ENCODE measurements at places on chromosomes 16 and 17.

- no peak for DNase-seq
Observed at GRCh38 chr16:4160658-4161430, 44.6 kb upstream of the ADCY9 start.

- DNase-seq, result no peak
Observed at GRCh38 chr17:3998436-3998835, 34.2 kb upstream of the ATP2A3 start.

DNA sequence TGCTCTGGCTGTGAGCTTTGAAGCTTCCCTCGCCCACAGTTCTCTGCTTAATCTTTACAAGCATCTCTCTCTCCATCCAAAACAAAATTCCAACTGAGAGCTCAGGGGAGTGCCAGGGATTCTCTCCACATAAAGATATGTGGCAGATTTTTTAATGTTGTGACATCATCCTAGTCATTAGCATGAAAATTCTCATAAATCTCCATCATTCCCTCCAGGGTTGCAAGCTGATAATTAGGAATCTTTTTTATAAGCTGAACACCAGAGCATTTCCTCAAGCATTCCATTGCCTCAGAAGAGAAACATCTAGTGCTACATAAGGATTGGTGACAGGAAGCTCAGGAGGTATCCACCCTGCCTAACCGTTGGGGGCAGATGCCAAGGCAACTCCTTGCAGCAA is 82.4 kb upstream of the DNAH9 start:
- DNase-seq, result no peak

DNA sequence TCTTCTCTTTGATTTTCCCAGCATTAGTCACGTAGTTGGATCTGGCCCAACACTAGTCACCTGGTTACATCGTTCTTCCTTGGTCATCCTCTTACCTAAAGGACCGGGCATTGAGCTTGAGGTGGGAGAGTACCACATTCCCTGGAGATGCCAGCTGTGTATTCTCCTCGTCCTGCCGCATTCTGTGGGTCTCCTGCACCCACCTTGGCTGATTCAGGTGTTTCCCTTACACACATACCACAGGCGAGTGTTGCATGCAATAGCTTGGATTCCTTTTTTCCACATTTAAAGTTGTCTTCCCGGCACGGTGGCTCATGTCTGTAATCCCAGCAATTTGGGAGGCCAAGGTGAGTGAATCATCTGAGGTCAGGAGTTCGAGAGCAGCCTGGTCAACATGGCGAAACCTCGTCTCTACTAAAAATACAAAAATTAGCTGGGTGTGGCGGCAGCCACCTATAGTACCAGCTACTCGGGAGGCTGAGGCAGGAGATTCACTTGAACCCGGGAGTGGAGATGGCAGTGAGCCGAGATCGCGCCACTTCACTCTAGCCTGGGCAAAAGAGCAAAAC is 21.6 kb upstream of the CLEC18C start:
- DNase-seq, result no peak

GRCh38 chr17:82287868-82288801 is 14.6 kb upstream of the CSNK1D start:
- DNase-seq, result no peak

GRCh38 chr16:59878479-59878878 is 1144.4 kb upstream of the GOT2 start:
- no peak for DNase-seq

DNA sequence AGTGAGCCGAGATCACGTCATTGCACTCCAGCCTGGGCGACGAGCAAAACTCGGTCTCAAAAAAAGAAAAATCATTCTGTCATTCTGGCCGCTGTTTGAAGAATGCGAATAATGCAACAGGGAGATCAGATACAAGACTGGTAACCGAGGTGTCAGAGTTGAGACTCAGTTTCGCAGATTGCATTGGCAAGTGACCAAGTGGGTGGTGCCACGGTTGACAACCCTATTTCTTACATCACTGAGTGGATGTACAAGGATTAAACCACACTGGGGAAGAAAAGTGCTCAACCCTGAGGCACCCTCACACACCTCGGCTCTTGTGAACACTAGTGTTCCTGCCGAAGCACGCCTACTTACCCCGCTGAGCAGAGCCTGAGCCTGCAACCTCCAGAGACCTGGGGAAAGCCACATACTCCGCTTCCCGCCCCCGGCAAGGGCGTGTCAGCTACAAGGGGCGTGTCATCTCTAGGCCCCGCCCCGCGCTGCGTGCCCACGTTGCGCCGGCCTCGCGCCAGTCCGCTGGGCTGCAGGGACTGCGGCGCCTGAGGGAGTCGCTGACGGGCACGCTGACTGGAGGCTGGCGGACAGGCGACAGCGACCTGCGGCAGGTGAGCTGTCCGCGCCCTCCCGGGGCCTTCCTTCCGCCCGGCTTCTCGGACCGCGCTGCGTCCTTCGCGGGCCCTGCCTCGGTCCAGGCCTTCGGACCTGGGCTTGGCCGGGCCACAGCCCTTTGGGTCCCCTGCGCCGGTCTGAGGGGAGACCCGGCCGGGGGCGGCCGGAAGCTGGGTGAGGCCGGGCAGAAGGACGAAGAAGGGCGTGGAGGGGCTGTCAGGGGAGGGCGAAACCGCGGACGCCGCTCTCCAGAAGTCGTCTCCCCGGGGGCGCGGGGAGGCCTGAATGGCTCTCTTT is at the start of gene HMOX2:
TSS of gene HMOX2 (plus strand) at position 519 of the 909 bp plus-strand sequence. CDS start 29,127 bp downstream, outside the sequence.
- peak; percentile 93 for DNase-seq

DNA sequence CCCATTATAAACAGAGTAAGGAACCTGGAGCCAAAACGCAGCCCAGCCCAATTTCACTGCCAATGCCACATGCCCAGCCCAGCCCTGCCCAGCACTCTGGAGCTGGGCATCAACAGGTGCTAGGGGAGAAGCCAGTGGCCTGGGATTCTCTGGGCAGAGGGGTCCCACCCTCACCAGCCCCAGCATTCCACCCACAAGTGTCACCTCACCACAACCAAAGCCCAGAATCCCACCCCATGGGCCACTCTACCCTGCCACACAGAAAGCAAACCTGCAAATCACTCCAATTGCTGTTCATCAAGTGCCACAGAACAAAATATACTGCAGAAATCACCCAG is 102.5 kb upstream of the CDH5 start:
- DNase-seq, result no peak

- peak; percentile 65 for DNase-seq
Observed at GRCh38 chr17:40355123-40355803, 9.3 kb downstream of the GJD3 start.

DNA sequence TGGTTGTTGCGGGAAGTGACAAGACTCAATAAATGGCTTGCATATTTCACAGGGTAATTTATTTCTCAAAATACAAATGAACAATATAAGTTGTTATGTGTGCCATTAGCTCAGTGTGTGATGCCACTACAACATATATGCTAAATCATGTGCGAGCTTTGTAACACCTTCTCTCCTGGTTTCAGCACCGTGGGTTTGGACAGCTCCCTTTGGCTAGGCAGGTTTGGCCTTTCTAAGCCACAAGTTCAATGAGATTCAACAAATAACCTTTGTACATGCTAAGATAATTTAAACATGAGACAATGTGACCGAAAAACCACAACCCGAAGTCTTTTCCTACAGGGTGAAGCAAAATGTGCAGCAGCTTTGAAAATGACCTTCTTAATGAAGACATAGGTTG is 563.9 kb downstream of the TMEM114 start:
- DNase-seq, result no peak

GRCh38 chr16:88855176-88855575 is 1.6 kb downstream of the GALNS start:
- no peak for DNase-seq

- DNase-seq, result no peak
Observed at GRCh38 chr17:1779571-1780131, 17.8 kb downstream of the SERPINF1 start.

DNA sequence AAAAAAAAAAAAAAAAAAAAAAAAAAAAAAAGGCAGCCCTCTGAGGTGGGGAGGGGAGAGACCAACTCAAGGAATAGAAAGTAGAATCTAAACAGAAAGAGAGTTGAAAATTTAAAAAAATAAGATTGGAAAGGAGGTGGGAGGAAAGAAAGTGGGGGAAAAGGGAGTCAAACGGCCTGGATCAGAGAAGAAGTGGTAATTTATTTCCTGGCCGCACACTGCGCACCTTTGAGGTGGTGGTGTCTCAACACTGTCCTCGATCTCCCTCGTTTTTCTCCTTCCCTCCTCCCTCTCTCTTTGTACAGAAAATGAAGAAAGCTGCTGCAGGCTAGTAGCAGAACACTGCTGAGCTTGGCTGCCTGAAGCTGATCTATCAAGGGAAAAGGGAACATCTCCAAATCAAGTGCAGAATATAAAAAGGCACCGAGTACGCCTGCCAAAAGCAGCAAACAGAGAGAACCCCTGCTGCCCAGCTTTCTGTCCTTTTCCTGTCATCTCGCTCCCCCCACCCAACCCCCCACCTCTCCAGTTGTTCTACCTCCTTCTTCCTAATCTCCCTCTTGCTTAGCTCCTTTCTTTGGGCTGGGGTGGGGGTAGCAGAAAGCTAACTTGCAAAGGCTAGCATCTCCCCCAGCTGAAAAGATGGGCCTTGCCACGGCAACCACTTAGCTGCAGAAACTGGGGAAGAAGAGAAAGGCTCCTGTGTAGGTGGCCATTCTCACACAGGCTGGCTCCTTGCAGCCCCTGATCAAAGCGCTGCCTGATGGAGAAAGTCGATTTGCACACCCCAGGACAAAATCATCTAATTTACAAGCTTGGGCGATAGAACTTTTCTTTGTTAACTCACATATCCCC is 22.5 kb downstream of the AXIN2 start:
- no peak for DNase-seq

- peak; percentile 6 for DNase-seq
Observed at GRCh38 chr17:72634621-72635020, 457.9 kb downstream of the SLC39A11 start.

- DNase-seq, result peak; percentile 51
Observed at GRCh38 chr16:17470908-17471718, at the start of gene XYLT1. XYLT1 (minus strand) TSS chr16:17470960; CDS start chr16:17470796, 164 bp downstream.

DNA sequence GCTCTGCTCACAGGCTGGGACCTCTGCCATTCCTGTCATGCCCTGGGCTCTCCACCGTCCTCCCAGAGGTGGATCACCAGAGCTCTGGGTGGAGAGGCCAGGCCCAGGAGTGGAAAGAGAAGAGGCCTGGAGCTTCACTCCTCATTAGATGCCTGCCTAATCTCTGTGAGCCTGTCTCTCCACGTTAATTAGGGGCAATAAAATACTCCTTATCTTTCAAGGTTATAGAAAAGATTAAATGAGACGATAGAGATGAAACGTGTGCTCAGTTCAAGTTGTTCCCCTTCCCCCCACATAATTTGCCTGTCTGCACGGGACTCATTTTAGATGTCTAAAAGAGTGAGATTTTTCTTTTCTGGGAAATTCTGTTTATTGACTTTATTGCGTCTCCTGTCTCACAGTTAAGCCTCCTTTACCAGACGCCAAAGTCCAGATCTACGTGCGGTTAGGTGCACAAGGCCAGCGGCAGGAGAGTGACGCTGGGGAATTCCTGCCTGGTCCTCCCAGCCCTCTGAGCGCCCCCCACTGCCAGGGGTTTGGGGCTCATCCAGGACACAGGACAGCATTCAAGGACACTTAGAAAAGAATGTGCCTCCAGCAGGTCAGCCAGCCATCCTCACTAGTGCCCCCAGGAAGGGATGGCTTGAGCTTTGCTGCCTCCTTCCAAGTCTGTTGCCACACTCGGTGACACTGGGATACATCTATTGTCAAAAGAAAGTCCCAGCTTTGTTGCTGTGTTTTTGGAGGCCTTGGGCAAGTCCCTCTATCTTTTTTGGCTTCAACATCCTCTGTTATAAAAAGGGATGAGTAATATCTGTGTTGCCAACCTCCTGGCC is 42.3 kb downstream of the TBX4 start:
- DNase-seq, result no peak

DNA sequence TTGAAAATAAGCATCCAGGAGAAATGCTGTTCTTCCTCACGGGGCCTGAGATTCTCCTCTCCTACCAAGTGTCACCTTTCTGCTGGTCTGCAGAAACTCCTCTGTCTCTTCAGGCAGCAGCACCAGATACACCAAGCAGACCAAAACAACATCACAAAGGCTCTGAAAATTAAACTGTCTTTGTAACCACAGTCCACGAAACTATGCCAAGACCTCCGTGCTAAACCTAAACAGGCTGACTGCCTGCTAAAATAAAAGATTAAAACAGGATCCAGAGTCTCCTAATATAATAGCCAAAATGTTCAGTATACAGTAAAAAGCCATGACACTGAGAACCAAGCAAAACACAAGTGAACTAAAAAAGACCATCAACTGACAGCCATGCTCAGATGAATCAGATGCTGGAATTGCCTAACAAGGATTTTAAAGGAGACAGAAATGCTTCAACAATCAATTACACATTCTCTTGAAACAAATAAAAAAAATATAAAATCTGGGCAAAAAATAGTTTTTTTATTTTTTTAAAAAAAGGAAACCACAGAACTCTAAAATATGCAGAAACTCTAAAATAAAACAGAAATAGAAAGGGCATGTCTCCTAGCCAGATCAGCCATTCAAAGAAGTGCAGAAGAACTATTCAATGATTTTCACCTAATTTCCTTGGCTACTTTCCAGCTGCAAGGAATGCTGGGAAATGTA is 50.3 kb upstream of the TOX3 start:
- DNase-seq, result no peak

GRCh38 chr16:27369806-27370205 is 32.2 kb upstream of the IL21R start:
- DNase-seq, result no peak

Data from CD4-positive, alpha-beta T cell treated with Interleukin-6 at 100 ng/mL for 8 hours (primary cell).